Adipose tissue (tissue), 3 donors: ENCODE measurements at places on chromosomes 5 and 9. TPM values are rescaled to one million over a fixed set of nuclear protein-coding genes. Genes with fewer than 3 reads are reported as not detected.

C9orf153 gene
- polyA plus RNA-seq: 0.19 TPM

SLC1A3 gene
- polyA plus RNA-seq: 22.9 TPM

NACC2 gene
- 9.1 TPM for polyA plus RNA-seq

PCDHGC5 gene
- 0.56 TPM for polyA plus RNA-seq

ADAMTS13 gene
- 2.7 TPM for polyA plus RNA-seq
